Natural killer cell (primary cell): ENCODE measurements at places on chromosomes 7 and 10.
A peak's percentile ranks its signal among the peaks of the same experiment; 100 is the strongest.

GRCh38 chr10:63549810-63550209, 28.6 kb downstream of the REEP3 start:
- DNase-seq, result no peak

- DNase-seq, result no peak
Measured at GRCh38 chr10:114043532-114044246, at the start of gene ADRB1. TSS of gene ADRB1 (plus strand) at chr10:114043866. CDS start at chr10:114044133, 267 bp downstream.

DNA sequence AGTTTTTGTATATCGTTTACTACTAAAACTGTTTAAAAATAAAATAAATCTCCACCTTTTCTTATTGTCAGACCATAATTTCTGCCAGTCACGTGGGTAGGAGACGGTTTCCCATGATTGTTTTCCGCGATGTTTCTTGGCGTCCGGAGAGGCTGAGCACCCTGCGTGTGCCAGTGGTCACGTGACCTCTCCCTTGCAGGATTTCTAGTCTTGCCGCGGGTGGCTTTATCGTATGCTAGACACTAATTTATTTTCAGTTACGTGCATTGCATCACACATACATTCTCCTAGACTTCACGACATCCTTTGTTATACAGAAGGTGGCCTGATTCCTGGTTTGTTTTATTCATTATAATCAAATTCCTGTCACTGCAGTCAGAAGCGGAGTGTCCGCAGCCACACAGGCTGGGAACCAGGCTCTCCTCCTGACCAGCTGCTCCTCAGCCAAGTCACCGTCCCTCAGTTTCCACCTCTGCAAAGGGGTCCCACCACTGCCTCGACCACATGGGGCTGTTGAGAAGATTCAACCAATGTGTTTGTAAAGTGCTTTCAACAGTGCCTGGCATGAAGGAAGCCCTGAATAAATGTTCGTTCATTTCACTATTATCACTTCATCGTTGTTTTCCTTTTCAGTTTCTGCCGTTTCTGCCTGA, 203.2 kb upstream of the PPP2R2D start:
- no peak for DNase-seq

GRCh38 chr7:67916571-67917436, 920.2 kb downstream of the TYW1 start:
- DNase-seq, result no peak

- peak; percentile 9 for DNase-seq
Measured at GRCh38 chr10:74771054-74771453, 55.3 kb upstream of the KAT6B start.

DNA sequence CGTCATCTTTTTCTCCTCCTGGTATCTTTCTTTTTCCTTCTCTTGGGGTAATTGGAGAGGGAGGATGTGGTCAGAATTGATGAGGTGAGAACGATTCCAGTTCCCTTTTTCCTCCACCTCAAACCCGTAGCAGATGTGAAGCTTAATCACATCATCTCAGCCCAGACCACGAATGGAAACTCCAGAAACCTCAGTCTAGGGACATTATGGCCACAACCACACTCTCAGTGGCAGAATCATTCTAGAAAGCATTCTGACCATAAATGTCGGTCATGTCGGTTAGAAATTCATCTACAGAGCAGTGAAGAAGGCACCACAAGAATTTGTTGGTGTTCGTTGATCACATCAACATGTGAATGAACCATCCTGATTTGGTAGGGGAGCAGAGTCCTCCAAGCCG, 78.7 kb downstream of the GATA3 start:
- peak; percentile 14 for DNase-seq

- no peak for DNase-seq
Measured at GRCh38 chr7:97623333-97623732, 108.6 kb upstream of the TAC1 start.

DNA sequence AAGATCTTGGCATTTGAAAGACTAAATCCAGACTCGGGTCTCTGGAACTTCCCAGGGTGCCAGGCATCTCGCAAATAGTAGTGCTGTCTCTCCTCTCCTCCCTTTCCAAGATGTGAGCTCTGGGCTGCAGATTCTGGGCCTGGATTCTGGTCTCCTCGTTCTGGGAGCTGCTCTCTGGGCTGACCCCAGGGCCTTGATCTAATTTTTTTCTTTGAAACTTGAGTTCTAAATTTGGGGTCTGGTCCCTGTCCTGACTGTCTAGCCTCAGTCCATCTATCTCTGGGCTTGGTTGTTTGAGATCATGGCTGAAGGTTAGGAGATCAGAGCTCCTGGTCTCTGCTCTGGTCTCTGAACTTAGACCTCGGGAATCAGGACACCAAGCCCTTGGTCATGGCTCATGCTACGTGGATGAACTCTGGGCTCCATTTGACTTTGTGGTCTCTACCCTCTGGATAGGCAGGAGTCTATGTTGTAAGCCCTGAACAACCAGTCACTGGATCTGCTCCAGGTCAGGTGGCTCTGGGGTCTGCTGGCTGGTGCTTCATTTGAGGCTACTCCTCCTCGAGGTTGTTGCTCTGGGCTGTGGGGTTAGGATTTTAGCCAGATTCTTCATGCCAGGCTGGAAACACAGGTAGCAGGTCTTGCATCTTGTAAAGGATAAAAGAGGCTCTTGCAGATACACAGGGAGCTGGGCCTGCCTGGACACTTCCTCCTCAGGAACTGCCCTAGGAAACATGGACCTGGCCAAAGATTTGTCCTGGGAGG, 8.0 kb upstream of the MBL2 start:
- DNase-seq, result no peak

DNA sequence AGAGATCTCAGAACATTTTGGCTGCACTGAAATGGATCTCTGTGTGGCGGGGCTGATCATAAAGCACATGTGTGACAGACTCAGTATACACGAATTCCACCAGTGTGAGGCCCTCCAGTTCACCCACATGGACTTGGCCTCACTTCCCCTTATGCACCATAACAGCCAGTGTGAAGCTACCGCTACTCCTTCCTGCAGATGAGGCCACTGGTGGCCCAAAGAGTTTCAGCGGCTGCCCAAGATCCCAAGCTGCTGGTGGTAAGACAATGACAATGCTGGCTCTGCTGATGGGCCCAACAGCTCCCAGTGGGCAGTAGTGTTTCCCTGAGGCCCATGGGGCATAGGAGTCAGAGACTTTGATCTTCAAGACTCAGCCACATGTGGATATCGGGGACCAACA, 21.0 kb upstream of the C10orf71 start:
- no peak for DNase-seq

DNA sequence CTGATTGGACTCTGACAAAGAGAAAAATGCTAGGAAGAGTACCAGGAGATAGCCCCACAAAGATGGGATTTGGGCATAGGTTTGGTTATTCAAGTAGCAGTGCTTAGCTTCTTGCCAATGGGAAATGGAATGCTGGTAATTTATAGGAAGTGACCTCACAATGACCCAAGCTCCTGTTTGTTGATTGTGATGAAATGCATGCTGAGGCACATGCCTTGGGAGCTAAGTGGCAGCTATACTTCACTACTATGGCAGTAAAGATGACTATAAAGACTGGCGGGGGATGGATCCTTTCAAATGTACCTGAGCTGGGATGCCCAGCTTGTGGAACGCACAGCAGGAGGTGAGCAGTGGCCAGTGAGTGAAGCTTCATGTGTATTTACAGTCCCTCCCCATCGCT, 153.8 kb downstream of the ZNF22 start:
- DNase-seq, result no peak

GRCh38 chr10:74825371-74826141, 844 bp upstream of the KAT6B start:
- DNase-seq, result peak; percentile 55

DNA sequence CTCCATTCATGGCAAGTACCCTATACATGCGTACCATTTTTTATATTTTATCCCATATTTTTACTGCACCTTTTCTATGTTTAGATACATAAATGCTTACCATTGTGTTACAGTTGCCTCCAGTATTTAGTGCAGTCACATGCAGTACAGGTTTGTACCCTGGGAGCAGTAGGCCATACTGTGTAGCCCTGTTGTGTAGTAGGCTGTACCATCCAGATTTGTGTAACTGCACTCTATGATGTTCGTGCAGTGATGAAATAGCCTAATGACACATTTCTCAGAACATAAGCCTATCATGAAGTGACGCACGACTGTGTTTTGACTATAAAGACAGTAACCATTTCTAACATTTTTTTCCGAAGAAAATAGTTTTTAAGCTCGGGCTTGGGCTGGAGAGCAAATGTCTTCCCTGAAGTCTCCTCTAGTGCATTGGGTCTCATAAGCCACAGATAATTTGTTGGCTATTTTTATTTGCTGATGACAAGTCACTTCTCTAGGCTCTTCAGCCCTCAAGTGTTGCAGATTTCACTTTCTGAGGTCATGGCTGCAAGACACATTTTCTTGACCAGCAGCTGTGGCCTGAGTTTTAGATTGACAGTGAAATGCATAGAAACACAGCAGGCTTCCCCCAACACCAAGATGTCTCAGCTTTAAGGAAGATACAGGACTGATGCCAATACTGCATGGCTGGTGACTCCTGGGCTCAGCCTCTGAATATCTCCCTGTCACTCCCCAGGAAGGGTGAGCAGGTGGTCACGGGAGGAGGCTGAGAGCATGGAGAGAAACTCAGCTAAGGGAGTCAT, 26.9 kb downstream of the EPDR1 start:
- DNase-seq, result no peak

DNA sequence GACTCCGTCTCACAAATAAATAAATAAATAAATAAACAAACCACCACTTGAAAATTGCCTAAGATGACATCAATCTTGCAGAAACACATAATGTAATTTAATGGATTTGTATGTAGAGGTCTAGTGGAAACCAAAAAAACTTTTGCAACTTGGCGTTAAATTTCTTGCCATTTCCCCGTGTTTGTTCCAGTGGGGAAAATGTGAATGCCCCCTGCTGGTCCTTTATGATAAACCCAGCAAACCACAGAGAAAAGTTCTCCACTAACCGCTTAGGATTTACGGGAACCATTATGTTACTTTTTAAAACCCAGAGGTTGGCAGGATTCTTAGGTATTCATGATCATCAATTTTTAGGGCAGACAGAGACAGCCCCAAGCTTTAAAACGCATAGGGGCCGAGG, 32.5 kb downstream of the LAMB4 start:
- no peak for DNase-seq

GRCh38 chr7:71239586-71240268, 107.8 kb downstream of the GALNT17 start:
- DNase-seq, result no peak

DNA sequence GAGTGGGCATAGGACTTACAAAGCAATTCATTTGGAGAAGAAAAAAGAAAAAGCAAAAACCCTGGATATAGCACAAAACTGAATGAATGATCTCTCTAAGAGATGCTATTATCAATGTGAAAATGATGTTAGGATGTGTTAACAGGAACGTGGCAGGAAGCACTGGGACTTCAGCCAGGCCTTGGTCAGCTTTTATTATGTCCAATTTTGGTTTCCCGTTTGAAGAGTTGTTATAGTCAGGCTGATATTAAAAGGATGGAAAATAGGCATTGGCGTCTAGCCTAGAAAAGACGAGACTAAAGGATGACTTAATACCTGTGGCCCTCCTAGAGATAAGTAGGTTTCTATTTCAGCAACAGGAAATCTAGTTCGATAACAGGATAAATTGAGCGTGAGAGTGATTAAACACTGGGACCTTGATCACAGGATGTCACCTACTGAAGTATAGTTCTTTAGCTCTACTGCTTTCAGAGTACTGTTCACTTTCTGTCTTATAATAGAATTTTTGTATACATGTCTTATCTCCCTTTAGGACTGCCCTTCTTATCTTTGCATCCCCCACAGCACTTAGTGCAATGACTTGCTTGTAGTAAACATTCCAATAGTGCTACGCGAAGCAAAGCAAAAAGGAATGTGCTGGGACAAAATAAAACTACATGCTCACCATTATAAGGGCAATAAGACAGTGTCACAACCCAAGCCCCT, 99.8 kb upstream of the AGBL3 start:
- peak; percentile 26 for DNase-seq

- DNase-seq, result no peak
Measured at GRCh38 chr7:82423446-82423845, 20.1 kb downstream of the CACNA2D1 start.

DNA sequence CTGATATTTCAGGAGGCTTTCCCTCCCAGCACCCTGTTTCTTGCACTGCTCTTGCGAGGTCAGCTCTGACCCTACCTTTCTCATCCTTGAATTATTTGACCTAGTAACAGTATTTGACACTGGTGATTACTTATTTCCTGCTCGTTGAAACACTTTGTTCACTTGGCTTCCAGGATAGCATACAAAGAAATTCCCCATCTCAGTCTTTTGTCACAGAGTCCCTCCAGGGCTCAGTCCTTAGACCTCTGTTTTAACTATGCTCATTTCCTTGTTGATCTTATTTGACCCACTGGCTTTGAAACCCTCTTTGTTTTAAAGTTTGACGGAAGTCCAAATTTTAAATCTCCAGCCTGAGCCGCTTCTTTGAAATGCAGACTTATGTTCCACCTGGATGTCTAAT, 29.9 kb downstream of the BMPR1A start:
- DNase-seq, result no peak

- DNase-seq, result no peak
Measured at GRCh38 chr7:7496311-7496710, 39.4 kb downstream of the COL28A1 start.

DNA sequence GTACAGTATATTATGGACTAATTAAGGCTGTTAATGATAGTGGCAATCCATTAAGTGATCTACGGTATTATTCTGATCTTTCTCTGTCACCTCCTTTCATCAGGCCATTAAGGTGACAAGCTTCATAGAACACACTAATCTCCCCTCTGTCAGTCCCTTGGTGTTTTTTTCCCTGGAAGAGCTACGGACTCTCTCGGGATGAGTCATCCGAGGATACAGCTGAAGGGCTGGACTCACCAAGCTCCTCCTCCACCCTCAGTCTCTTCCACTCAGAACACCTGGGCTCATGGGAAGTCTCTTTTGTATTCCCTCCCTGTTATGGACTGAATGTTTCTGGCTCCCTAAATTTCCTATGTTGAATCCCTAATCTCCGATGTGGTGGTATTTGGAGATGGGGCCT, 69.8 kb upstream of the PLXNA4 start:
- DNase-seq, result no peak

DNA sequence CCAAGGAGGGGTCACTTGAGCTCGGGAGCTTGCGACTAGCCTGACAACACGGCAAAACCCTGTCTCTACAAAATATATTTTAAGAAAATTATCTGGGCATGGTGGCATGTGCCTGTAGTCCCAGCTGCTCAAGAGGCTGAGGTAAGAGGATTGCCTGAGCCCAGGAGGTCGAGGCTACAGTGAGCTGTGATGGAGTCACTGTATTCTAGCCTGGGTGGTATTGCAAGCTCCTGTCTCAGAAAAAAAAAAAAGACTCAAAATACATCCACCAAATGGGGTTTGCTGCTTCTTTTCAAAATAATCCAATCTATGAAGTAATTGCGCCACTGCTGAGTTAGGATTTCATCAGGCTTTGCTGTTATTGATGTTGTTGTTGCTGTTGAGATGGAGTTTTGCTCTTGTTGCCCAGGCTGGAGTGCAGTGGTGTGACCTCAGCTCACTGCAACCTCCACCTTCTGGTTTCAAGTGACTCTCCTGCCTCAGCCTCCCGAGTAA, 11.1 kb upstream of the VIM start:
- DNase-seq, result no peak
